Brain (organoid and tissue), 16 donors: ENCODE measurements at places on chromosomes 2 and 18.

DNA sequence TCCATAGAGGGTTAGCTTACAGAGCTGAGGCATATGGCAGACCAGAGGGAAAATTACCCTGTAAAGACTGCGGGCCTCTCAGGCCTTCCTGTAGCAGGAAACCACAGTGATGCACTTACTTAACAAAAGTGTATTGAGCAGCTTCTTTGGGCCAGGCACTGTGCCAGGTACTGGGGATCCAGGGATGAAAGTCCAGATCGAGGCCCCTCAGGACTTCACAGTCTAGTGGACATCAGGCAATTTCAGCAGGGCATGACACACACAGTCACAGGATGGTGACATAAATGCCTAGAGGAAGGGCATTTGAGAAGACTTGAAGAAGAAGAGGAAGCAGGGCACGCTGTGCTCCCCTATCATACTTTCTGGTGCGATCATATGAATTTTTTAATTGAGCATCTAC lies 71.7 kb downstream of the MARCO start:
- DNase-seq = no peak

DNA sequence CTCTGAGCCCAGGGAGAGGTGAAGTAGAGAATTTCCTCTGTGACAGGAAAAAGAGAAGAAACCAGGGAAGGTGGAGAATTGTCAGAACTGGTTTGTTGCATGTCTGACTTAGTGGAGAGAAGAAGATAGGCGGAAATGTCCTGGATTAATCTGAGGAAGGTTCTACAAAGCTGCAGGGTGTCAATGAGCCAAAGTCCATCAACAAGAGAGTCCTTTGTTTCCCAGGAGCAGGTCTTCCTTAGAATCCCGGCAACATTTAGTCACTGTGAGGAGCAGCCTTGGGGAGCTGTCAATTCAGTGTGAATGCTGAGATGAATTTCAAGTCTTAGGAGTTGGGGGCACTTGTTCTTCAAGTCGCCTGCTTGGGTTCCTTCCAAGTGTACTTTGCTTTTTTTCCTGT lies 88.4 kb upstream of the CELF4 start:
- peak; percentile 13 for DNase-seq

DNA sequence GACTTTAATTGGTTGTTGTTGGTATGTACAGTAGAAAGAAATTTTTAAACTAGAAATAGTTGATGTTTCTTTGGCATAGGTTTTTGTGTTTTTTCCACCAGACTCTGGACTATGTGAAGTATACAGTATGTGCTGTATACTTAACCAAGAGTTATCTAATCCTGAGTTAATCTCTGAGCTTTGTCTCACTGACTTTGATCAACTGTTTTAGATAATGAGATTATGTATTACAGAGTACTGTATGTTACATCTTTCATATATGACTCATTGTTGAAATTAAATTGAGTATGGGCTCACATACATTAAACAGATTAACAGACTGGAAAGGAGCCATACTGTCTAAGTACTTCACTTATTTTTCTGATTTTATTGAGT lies 38.0 kb downstream of the ACTR2 start:
- DNase-seq = no peak

DNA sequence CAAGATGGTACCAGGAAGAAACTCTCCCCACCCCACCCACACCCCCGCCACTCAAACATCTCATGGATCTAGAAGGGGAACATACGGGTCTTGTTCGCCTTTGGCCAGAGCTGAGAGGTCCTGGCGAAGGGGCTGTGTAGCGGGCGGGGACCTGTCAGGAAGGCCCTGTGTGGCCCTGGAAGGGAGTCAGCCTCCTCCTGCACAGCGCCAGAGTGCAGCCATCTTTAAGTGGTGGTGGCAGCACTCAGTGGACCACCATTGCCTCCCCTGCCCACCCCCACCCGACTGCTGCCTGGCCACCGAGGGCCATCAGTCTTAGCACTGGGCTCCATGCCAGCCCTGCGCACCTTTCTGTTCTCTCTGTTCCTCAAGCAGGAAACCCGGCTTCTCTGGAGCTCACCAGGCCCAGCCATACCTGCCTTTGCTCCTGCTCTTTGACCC lies 11.6 kb upstream of the FAHD2A start:
- no peak for DNase-seq

GRCh38 chr2:104641786-104642185 lies 212.1 kb upstream of the POU3F3 start:
- no peak for DNase-seq

DNA sequence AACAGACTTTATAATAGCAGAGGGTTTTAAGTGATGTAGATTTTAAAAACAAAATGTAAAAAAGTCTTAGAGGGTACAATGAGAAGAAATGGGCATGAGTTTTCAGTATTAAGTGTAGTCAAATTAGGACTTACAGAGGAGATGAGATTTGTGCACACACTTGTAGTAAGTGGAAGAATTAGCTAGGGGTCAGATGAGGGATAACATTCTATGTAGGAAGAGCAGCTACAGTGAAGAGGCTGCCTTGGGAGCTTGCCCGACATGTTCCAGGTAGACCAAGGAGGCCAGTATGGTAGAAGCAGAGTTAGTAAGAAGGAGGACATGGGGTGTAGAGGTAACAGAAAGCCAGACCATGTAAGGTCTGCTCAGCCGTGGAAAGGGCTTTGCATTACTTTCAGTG lies 189.2 kb upstream of the DSEL start:
- no peak for DNase-seq

DNA sequence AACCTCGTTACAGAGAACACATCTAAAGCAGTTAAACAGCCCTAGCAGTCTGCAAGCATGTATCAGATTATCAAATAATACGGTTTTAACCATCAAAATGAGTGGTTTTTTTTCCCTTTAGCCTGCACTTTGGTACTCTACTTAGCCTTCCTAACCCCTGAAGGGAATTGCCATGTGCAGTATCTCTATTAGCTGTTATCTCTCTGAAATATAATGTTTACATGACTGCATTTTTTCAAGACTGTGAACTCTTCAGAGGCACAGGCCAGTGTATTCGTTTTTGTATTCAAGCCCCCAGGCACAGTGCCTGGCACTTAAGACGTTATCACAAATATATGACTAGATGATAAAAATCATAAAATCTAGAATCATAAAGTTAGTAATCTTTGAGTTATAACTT lies 509.5 kb downstream of the PARD3B start:
- DNase-seq = no peak

DNA sequence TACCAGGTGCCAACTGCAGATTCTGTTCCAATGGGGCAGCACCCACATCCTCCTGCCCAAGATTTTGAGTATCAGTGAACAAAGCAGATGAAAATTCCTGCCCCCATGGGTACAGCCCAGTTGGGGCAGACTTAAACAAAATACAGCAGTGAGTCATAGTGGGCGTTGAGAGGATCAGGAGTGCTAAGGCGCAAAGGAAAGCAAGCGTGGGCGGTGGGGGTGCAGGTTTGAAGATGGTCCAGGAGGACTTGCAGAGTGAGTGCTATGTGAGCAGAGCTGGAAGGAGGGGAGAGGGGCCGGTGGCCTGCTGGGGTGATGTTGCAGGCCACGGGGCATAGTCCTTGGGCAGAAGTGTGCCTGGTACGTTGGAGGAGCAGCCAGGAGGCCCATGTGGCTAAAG lies 24.7 kb downstream of the STEAP3 start:
- DNase-seq = no peak

GRCh38 chr2:101837354-101837753 lies 139.8 kb downstream of the MAP4K4 start:
- DNase-seq = no peak

DNA sequence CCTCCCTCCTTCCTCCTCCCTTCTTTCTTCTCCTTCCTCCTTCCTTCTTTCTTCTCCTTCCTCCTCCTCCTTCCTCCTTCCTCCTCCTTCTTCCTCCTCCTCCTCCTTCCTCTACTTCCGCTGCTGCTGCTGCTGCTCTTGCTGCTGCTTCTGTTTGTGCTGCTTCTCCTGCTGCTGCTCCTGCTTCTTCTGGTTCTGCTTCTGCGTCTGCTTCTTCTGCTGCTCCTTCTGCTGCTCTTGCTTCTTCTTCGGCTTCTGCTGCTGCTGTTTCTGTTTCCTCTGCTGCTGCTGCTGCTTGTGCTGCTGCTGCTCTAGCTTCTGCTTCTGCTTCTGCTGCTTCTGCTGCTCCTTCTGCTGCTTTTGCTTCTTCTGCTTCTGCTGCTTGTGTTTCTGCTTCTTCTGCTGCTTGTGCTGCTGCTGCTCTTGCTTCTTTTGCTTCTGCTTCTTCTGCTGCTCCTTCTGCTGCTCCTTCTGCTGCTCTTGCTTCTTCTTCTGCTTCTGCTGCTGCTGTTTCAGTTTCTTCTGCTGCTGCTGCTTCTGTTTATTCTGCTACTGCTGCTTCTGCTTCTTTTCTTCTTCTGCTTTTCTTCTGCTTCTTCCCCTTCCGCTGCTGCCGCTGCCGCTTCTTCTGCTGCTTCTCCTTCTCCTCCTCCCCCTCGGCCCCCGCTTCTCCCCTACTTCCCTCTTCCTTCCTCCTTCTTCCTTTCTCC lies 8.6 kb downstream of the SNRNP27 start:
- DNase-seq = no peak

GRCh38 chr18:54052732-54053429 lies 171.6 kb downstream of the MBD2 start:
- DNase-seq = no peak

GRCh38 chr2:3633089-3633981 lies 24.7 kb upstream of the ALLC start:
- DNase-seq = no peak

GRCh38 chr2:127174640-127175039 lies 45.5 kb downstream of the CYP27C1 start:
- DNase-seq = no peak

DNA sequence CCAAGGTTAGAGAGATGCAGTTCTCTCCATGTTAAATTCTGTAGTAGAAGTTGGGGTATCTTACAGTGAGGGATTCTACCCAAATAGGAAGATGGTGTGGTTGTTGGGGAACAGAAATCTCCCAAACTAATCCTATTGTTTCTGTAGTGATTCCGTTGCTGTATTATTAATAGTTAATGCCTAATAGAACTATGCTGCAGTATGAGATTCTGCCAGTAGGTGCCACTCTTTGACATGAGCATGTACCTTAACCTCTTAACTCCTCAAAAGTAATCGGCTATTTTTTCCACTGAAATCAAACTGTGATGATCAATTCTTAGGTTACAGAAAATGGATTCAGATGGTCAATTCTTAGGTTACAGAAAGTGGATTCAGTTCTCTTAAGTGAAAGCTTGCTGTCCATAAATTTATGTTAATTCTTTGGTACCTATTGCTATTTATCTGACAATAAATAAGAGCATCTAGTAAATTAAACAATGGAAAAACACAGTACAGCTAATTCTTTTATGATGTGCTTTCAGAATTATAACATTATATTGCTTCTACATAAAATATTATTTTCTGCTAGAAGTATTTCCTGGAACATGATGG lies 97.9 kb upstream of the DLX2 start:
- DNase-seq = no peak

GRCh38 chr2:109368798-109369197 lies 239.8 kb downstream of the SH3RF3 start:
- DNase-seq = no peak

DNA sequence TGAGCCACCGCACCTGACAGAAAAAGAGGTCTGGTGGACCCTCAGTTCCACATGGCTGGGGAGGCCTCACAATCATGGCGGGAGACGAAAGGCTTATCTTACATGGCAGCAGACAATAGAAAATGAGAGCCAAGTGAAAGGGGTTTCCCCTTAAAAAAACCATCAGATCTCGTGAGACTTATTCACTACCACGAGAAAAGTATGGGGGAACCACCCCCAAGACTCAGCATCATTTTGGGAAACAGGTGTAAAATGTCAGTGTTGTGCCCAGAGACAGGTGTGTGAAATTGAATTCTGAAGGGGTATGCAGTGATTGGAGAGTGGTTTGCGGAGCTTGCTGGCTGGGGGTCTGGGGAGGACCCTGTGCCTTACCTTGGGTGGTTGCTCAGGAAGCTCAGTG lies 4.6 kb upstream of the D2HGDH start:
- no peak for DNase-seq

DNA sequence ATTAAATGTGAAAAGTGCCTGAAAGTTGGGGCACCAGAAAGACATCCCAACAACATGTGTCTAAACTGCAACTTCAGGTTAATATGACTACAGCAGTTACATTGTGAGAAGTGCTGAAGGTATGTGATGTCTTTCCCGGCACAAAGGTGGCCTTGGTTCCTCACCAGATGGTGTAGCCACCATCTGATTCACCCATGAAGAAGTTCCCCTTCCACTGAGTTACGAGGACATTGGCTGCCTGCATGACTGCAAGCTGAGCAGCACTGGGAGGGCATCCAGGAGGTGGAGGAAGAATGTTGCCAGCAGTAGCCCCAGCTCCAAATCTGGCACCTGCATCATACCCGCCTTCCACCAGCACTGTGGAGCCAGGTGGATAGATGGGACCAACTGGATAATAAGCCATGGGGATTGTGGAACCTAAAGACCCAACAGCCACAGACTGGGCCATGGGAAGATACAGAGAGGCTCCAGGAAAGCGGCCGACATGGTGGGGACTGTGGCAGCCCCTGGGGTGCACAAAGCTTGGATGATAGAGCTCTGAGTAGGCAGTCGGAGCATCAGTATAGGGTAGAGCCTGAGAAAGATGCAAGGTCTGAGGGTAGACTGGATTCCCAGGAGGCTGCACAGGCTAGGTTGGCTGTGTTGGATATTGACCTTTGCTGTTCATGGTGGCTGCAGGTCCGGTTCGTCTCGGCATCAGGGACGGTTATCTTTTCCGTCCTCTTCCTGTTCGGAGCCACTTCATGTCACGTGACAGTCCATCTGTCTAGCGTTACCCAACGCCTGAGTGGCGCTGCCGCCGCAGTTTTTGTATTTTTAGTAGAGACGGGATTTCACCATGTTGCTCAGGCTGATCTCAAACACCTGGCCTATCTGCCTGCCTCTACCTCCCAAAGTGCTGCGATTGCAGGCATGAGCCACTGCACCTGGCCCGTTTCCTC lies 36.9 kb downstream of the SUMO1 start:
- DNase-seq = no peak

GRCh38 chr2:233210843-233211547 lies 40.5 kb upstream of the ATG16L1 start:
- DNase-seq = peak; percentile 65

- DNase-seq = no peak
Observed at GRCh38 chr2:235044501-235045271, 92.9 kb downstream of the SH3BP4 start.

GRCh38 chr2:144801325-144801724 lies 281.4 kb upstream of the ZEB2 start:
- DNase-seq = no peak

GRCh38 chr2:45049569-45050336 lies 40.5 kb upstream of the SIX2 start:
- no peak for DNase-seq

- DNase-seq = no peak
Observed at GRCh38 chr2:106857882-106858478, 28.0 kb downstream of the ST6GAL2 start.

DNA sequence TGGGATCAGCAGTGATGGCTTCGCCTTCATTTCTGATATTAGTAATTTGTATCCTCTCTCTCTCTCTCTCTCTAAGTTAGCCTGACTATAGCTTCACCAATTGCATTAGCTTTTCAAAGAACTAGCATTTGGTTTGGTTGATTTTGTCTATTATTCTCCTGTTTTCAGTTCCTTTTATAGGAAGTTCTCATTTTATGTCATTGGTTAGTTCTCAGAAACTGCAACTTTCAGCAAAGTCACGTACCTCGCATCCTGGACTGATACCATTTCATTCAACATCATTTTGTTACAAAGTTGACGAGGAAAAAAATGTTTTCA lies 450.8 kb downstream of the EIPR1 start:
- DNase-seq = no peak
